ENCODE measurements at places on chromosomes 1 and 21.

DNA sequence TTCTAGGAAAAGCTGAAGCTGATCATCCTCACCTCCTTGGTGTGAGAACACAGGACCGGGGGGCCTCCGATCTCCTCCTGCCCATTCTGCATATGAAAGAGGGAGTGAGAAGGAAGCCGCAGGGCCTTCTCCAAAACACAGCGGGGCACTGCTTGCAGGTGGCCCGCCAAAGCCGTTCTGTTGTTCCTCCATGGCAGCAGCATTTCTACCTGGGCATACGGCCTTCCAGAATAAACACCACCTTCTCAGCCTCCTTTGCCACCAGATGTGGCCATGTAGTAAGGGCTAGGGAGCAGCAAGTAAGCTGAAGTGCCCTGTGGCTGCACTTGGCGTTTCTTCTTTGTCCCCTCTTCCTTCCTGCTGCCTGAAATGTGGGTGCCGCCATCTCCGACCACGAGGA, 214.9 kb downstream of the TOMM20 start:
- DNase-seq = no peak

DNA sequence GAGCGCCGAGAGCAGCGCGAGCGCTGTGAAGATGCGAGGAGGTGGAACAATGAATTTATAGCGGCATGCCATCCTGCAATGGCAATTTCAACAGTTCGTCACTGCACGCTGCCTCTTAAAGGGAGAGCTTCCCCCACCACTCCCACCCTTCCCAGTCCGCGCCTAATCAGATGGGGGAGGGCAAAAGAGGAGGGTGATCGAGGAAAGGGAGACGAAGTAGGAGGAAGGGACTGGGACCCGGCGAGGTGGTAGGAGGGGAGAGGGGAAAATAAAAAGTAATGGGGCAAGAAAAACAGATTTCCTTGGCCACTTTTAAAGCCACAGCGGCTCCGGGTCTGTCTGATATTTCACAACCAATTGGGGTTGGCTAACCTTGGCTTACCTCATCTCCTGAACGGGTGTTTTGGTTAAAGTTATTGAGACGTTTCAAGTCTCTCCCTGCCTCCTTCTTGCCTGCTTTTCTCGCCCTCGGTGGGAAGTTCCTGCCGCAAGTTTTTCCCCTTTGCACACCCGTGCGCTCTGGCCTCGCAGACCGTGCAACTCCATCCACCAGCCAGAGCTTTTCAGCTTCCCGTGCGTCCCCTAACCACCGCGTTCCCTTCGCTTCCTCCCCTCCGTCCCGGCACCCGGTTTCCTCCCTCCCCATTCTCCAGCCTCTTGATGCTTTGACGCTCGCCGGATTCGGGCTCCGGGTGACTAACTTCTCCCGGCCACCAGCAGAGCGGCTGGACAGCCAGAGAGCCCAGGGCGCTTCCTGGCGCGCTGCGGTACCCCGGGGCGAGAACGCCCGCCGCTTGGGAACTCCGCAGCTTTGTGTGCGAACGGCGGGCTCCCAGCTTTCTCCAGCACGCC, at the start of gene ADAMTS5:
Gene ADAMTS5, minus strand, starts transcription at position 27 of the 852 bp plus-strand sequence. CDS start 697 bp downstream, outside the sequence.
- DNase-seq = no peak

GRCh38 chr1:104172243-104172681, 422.6 kb downstream of the AMY1C start:
- DNase-seq = no peak

DNA sequence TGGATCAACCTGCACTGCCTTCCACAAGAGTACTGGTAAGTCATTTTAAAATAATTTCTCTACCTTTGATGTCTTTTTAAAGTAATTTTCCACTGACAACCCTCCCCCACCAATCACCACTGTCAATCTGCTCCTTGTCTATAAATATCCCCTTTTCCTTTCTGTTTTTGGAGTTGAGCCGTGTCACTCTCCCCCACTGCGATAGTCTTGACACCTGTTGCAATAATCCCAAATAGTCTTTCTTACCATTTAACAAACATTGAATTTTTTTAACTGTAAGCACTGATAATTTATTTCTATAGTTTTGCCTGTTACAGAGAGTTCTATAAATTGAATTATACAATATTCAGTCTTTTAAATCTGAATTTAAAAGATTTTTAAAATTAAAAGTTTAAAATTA, 420.9 kb downstream of the COL11A1 start:
- DNase-seq = no peak

DNA sequence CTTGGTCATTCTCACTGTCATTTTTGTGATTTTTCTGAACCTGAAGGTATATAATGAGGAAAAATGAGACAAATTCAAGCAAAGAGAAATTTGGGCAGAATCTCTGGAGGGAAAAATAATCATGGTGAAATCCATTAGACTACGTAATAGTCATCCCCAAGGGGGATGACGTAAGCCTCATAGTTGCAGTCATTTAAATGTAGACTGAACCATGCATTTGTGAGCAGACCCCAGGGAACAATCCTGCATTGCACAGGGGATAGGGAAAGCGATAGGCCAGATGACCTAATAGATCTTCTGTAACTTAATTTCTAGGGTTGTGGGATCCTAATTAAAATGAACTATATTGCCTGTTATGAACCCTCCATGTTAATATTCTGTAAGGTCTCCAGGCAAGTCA, 167.4 kb upstream of the C1orf21 start:
- no peak for DNase-seq

DNA sequence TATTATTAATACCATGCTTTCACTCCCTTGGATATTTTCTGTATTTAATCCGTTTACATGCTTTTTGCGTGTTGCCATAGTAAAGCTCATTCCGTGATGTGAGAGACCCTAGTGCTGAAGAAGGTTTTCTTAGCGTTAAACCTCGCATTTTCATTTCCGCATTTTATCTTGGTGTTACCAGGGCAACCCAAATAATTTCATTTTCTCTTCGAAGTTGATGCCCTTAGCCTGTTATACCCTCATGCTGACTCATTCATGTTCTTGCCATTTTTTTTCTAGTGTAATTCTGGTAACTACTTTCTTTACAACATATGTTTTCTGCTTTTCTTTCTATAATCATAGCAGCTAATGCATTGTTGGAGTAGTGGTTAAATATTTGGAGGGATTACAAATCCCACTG, 37.2 kb downstream of the LRRC8C start:
- DNase-seq = no peak

GRCh38 chr1:162475539-162476185, 22.0 kb upstream of the UHMK1 start:
- no peak for DNase-seq

Measured in T follicular helper cell (primary cell).